RWPE2 (cell line): ENCODE measurements at places on chromosomes 5 and 9.
A peak's percentile ranks its signal among the peaks of the same experiment; 100 is the strongest.

GRCh38 chr9:82252116-82252515 is 263.5 kb downstream of the SPATA31D1 start:
- DNase-seq: no peak

DNA sequence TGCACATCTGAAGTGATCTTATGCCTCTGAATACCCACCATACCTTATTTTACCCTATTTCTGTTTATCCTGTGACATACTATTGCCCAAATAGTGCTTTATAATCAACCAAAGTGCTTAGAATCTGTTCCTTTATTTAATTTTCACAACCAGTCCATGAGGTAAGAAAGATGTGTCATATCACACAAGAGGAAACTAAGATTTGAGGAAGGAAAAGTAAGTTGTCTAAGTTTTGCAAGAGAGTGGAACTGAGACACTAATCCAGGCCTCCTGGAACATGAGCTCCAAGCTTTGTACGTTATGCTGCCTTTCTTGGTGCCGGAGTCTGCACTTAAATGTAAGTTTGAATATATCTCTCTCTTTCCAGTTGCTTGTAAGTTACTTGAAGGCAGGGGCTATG is 17.2 kb downstream of the KDM3B start:
- no peak for DNase-seq

DNA sequence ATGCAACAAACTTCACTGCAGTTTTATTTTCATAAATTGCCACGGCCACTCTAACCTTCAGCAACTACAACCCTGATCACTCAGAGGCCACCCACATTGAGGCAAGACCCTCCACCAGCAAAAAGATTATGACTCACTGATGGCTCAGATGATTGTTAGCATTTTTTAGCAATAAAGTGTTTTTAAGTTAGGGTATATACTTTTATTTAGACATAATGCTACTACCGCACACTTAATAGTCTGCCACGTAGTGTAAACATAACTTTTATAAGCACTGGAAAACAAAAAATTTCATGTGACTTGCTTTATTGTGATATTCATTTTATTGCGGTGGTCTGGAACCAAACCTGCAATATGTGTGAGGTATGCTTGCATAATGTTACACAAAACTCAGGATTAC is 257.9 kb downstream of the ZSWIM6 start:
- no peak for DNase-seq

- DNase-seq: peak; percentile 19
Observed at GRCh38 chr9:135228983-135229625, 141.6 kb downstream of the OLFM1 start.
